Ecto neural progenitor cell (in vitro differentiated cells): ENCODE measurements at places on chromosomes 1 and 21.

DNA sequence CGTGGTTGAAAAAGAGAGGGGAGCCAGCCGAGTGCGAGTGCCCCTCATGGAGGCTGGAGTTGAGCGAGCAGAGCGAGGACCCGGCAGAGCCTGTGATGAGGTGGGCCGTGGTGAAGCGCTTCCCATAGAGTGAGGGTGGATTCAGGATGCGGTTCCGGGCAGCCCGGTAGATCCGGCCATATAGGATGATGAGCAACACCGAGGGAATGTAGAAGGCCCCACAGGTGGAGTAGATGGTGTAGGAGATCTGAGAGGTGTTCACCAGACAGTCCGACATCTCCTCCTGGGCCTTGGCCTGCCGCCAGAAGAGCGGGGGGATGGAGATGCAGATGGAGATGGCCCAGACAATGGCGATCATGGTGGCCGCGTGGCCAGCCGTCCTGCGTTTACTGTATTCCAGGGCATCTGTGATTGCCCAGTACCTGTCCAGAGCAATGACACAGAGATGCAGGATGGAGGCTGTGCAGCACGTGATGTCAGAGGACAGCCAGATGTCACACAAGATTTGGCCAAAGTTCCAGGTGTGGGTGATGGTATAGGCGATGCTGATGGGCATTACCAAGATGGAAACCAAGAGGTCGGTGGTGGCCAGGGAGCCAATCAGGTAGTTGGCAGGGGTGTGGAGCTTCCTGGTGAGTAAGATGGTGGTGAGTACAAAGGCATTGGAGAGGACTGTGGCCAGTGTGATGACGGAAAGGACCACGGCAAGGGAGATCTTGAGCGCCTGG is 23.7 kb downstream of the HTR1D start:
- DNase-seq = no peak

DNA sequence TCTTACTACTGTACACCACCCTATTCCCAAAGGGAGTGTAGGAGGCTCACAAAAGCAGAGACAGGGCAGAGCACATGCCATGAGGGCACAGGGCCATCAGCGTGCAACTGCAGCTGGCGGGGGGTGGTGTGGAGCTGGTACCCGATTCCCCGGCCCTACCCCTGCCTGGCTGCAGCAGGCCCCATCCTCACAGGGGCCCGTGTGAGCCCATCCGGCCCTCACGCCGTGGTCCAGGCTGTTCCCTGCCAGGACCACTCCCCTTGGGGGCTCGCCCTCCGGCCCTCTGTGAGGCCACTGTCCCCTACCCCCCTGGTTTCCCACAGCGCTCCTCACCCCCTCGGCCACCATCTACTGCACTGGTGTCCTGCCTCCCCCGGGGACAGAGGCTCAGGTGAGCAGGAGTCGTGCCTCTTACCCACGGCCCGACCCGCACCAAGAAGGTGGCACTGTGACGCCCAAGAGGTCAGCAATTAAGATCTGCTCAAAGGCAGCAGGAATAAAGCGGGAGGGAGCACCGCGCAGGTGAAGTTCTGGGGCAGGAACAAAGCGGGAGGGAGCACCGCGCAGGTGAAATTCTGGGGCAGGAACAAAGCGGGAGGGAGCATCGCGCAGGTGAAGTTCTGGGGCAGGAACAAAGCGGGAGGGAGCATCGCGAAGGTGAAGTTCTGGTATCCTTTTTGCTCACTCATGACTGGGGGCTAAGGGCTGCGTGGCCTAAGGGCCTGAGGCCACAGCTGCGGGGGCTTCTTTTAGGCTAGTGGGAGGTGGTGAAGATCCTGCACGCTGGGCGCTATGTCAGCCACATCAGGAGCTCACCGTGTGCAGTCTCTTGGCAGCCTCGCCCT is 3.9 kb downstream of the POFUT2 start:
- DNase-seq = peak; percentile 38

DNA sequence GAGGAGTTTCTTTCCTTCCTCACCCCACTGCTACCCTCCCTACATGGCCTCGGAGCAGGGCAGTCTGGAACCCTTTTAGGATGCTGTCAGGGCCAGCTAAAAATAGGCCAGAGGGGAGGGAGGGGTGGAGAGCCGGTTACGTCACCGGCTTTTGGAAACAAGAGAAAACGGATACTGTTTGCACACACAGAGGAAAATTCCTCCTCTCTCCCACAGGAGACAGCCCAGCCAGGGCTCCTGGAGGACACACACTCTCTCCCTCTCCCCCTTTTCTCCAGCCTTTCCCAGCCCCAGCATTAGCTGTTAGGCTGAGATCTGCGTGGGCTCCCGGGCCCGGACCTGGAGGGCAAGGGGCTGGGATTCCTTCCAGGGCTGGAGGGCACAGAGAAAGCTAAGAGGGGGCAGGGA is 20.0 kb upstream of the ALDH4A1 start:
- no peak for DNase-seq

DNA sequence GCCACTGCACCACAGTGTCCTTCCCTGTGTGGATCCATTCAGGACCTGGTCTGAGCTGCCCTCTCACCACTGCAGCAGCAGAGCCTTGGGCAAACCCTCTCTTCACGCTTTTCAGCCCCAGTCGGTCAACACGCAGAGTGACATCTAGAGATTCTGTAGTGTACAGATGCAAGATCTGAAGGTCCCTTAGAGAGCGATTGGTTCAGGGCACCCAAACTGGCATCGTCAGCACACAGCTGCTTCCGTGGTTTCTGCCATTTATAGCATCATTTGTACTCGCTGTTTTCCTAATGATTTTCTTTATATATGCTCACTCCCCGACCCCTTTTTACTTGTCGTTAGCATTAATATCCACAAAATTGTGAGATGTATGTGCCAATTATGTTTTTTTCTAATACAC is 1.5 kb upstream of the ASCL5 start:
- DNase-seq = no peak

DNA sequence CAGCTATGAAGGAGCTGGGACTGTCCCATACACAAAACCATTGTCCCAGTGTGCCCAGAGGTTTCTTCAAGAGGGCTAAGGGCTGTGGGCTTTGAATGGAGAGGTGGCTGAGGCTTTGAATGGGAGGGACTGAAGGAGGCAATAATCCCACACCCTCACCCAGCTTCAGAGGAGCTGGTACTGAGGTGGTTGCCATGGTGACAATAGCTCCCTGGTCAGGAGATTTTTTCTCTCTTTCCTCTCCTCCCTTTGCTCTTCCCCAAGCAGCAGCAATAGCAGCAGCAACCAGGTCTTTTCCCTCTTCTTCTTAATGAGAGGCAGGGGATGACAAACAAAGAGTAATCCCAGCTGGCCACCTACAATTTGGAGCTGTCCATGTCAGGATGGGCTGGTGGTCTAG is 1.6 kb downstream of the HPCAL4 start:
- no peak for DNase-seq

DNA sequence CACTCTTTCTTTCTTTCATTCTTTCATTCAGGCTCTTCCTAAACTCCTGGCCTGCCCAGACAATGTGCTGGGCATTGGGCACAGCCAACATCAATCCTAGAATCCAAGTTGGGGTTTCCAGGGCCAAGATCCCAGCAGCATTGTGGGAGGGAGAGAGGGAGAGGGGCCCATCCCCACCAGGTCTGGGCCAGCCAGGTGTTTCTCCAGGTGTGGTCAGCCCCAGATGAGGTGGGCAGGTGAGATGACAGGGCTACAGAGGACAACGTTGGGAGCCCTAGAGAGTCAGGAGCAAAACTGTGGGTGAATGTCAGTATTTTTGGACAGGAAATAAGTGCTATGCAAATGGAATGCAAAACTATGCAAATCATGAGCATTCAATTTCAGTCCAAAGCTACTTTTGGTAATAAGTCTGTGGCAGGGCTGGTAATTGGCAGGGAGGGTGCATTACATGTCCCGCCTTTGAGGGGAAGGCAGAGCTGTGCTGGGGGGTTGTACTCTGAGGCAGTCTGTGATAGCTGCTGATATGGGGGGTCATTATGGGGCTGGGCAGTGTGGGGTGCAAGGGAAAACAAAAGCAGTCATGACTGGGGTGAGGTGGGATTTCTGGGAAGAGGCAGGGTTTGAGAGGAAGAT is 139.9 kb upstream of the IGSF21 start:
- no peak for DNase-seq

DNA sequence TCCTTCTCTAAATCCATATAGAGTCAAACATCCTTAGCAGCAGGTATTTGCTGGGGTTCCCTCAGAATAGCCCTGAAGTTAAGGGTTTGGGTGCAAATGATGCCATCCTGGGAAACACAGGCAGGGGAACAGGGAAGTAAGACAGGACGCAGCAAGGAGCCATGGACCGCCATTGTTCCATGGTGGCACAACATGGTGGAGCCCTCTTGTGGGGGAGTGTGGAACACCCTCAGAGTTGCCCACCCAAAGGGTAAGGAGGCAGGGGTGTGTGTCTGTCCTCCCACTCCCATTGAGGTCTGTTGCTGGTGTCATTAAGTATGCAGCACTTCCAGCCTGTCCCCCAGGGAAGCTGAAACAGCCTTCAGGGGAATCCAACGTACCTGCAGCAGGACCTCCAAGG is 20.4 kb upstream of the RCAN1 start:
- DNase-seq = no peak

- no peak for DNase-seq
Observed at GRCh38 chr1:51524817-51525216, 5.8 kb upstream of the EPS15 start.

GRCh38 chr1:98210064-98210463 is 289.2 kb upstream of the DPYD start:
- no peak for DNase-seq

- DNase-seq = no peak
Observed at GRCh38 chr1:36055706-36056105, 28.2 kb upstream of the TEKT2 start.

GRCh38 chr1:10934150-10934818 is 78.2 kb upstream of the TARDBP start:
- no peak for DNase-seq

DNA sequence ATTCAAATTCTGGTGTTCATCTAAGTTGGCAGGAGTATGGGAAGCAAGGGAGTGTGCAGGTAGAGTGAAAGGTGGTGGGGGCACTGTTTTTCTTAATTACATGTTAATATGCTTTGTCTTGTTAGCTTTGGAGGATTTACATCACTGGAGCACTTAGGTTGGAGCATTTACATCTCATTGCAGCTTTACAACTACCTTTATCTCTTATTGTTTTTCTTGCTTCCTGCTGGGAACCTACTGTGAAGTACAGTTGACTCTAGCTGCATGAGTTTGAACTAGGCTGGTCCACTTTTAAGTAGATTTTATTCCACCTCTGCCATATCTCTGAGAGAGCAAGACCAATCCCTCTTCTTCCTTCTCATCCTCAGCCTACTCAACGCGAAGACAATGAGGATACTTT is 554.8 kb upstream of the B3GALT2 start:
- no peak for DNase-seq

DNA sequence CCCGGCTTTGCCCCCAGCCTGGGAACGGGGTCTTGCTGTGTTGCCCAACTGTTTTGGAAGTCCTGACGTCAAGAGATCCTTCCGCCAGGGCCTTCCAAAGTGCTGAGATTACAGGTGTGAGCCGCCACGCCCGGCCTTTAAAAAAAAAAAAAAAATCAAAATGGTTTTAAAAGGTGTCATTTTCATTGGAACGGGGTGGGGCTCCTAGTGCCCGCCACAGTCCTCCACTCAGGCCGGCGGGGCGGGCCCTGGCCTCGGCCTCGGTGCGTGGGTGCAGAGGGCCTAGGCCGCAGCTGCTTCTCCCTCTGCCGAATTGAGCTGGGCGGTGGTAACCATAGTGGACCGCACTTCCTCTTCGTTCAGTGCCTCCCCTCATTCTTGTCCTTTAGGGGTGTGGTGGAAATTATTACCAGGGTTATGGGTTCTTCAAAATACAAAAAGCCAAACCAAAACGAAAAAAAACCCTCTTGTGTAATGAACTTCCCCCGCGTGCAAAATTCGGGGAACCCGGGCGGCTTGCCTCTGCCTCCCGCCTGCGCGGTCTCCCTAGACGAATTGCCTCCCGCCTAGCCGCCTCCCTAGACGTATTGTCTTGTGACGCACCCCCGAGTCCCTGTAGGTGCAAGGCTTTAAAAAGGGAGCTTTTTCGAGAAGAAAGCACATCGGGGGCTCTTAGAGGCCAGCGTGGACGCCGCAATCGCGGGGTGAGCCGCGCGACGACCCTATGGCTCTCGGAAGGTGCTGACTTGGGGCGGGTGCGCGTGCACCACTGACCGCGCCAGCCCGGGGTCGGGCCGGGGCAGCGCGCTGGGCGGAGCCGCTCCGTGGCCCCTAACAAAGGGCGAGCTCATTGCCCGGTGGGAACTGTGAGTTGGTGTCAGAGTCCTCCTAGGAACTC is 10.5 kb upstream of the SPEN start:
- peak; percentile 61 for DNase-seq

DNA sequence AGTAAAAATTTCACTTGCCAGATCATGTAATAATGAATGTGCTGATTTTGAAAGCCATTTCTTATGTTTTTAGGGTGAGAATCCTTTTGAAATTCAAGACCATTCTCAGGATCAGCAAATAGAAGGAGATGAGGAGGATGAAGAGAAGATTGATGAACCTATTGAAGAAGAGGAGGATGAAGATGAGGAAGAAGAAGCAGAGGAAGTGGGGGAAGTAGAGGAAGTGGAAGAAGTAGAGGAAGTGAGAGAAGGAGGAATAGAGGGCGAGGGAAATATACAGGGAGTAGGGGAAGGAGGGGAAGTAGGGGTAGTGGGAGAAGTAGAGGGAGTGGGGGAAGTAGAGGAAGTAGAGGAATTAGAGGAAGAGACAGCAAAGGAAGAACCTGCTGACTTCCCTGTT is 32.4 kb downstream of the ZNF326 start:
- no peak for DNase-seq

DNA sequence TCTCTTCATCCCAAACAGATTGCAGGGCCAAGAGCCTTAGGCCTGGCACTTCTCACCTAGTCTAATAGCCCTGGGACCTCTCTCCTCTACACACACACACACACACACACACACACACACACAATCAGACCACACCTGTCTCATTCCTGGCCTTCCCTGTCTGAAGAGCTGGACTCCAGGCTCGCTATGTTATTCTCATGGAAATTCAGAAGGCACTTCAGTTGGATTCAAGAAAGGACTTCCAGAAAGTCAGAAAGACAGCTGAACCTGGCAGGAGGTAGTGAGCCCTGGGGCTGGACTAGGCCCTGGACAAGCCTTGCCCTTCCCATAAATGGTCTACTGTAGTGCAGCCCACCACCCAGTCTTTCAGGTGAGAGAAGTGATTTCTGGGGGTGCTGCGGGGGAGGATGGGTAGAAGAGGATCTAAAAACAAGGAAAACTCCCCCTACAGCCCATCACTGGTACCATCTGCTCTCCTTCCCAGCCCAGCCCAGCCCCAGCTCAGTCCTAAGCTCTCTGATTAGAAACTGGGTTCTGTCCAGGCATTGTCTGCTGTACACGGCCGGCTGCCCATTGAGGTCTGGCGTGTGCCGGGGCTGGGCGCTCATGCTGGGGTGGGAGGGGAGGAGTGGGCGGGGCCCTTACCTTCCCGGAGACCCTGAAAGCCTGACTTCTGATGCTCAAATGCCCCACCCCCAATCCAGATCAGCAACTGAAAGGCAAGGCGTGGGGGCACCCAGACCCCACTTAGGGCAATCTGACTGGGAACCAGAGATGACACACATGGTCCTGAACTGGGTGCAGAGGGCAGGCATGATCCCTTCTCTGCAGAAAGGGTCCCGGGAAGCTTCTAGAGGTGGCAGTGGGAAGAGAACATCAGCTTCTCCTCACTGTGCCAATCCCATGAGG is 2.5 kb downstream of the KIF21B start:
- DNase-seq = peak; percentile 85
